Renal cortex interstitium (tissue), 15 donors: ENCODE measurements at places on chromosomes 1 and 21. TPM values are rescaled to one million over a fixed set of nuclear protein-coding genes. Genes with fewer than 3 reads are reported as not detected.

GRCh38 chr1:116003823-116004222, 27.5 kb downstream of the SLC22A15 start:
- no peak for DNase-seq

DNA sequence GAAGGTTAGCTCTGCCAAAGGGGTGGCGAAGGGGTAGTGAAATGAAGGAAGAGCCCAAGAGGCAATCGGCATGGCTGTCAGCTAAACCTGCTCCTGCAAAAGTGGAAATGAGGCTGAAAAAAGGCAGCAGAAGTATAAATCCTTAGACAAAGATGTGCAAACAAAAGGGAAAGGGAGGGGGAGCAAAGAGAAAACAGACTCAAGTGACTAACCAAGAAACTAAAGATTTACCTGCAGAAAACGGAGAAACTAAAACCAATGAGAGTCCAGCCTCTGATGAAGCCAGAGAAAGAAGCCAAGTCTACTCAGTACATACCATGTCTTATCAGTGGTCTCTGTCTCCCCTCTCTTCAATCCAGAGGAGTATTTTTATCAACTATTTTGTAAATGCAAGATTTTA, 25.4 kb downstream of the SCAF4 start:
- no peak for DNase-seq

The MCOLN3 gene
- 8.7 TPM for polyA plus RNA-seq

- DNase-seq = no peak
These were observed 19.0 kb downstream of the RCC2 start for GRCh38 chr1:17420391-17420918.

The ANKRD65 gene
- 10.6 TPM for polyA plus RNA-seq

DNA sequence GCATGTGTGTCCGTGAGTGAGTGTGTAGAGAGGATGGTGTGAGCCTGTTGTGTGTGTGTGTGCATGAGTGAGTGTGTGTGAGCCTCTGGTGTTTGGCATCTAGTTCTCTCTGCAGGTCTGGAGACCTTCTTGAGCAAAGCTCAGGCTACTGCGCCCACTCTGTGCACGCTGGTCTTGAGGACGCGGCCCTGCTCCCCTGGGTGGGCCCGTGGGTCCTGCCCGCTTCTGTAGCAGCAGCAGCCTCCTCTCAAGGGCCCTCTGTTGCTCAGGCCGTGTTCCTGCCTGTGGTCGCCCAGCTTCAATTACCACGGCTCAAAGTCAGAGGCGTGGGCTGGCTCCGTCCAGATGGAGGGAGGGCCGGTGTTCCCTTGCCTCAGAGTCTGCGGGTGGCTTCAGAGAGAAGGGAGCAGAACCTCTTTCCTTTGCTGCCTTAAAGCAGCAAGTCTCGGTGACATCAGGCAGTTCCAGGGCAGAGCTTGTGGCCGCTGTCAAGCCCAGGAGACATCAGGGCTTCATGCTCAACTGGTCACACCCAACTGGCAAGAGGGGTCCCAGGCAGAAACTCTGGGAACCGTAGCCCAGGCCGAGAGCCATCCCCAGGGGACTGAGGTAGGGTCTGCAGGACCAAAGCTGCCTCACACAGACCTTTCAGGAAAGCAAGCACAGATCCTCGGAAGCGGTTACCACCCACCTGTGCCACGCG, 270.6 kb upstream of the VAMP3 start:
- no peak for DNase-seq

The OR14K1 gene
- polyA plus RNA-seq = not detected

The SELENBP1 gene
- 55.9 TPM for polyA plus RNA-seq

GRCh38 chr1:88433556-88433955, 250.5 kb upstream of the PKN2 start:
- no peak for DNase-seq

- peak; percentile 42 for DNase-seq
These were observed 157.6 kb downstream of the PGBD5 start for GRCh38 chr1:230268371-230269170.

DNA sequence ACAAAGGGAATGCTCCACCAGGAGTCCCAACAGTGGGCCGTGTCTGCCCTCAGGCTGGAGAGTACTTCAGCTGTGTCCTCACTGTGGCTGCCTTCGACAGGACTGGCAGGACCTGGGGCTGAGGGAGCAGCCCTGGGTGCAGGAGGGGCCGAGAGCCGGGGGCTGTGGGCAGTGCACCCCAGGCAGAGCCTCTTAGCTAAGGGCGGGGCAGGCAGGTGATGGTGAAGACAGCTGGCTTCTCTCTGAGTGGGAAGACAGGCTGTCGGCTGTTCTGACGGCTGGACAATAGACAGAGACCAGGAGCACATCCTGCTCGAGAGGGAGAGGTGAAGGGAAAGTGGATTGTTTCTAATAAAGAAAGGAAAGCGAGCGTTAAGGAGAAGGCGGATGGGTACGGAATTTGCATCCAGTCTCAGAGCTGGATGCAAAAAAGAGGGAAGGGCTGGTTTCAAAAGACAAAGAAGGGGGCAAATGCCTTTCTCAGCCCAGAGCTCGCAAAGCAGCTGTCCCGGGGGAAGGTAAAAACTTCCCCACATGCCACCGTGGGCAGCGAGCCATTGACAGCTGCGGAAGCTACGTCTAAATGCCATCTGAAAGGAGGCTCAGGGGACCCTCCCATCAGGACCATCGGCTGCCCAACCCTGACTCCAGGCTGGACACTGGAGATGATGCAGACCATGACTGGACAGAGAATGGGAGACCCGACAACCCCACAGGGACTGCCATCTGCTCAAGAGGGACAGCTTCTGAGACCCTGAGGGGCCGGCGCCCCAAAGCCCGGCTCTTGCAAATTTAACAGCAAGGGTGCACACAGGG, 92.0 kb downstream of the STUM start:
- no peak for DNase-seq

DNA sequence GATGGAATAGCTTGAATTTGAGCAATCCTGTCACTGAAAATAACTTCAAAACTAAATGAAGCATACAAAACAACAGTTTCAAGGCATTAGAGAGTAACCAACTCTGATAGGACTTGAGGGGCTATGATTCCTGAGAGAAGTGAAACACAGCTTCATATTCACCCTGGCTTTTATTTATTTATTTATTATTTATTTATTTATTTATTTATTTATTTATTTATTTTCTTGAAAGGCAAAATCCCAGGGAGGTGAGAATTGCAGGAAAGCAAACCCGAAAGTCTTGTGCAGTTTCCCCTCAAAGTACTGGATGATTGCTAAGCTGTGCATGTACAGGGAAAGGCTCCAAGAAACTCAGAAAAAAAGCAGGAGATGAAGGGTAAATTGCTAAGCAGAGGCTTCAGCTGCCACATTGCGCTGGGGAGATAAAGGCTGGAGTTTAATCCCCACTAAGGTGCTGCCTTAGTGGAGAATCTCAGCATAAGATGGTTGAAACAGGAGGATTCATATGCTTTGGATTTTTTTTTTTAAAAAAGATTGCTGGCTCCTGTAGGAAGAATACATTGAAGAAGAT, 72.9 kb upstream of the COL24A1 start:
- no peak for DNase-seq

- DNase-seq = no peak
These were observed 12.2 kb downstream of the SDCCAG8 start for GRCh38 chr1:243267914-243268653.

DNA sequence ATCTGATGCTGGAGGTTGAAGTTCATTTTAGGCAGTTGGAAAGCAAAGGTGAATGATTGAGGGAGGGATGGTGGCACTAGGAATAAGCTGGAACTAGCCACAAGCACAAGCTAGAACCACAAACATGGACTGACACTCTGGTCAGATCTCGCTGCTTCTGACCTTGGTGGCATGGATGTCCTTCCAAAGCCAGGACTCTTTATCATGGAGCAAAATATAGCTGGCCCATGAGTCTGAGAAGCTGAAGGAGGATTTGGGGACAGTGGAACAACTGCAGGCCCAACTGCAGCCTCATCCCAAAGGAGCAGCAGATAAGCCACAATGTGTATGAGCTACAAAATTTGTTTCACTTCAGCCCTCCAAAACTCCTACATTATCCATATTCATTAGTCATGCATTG, 35.5 kb downstream of the SRSF11 start:
- DNase-seq = no peak

GRCh38 chr1:153122831-153123421, 9.6 kb upstream of the SPRR2F start:
- peak; percentile 76 for DNase-seq

- no peak for DNase-seq
These were observed 6.0 kb upstream of the LRRC71 start for GRCh38 chr1:156914440-156914856.

The PTBP2 gene
- 37.4 TPM for polyA plus RNA-seq

GRCh38 chr1:109383854-109384253, 13.9 kb downstream of the SORT1 start:
- DNase-seq = no peak

- no peak for DNase-seq
These were observed 77.3 kb downstream of the TNFSF18 start for GRCh38 chr1:172973424-172973823.

The SYT11 gene
- polyA plus RNA-seq = 18.0 TPM

The SYTL1 gene
- polyA plus RNA-seq = 10.2 TPM

- no peak for DNase-seq
These were observed 1.3 kb downstream of the TGFBR3 start for GRCh38 chr1:91884459-91885212.

The S100A7 gene
- polyA plus RNA-seq = 0.56 TPM

DNA sequence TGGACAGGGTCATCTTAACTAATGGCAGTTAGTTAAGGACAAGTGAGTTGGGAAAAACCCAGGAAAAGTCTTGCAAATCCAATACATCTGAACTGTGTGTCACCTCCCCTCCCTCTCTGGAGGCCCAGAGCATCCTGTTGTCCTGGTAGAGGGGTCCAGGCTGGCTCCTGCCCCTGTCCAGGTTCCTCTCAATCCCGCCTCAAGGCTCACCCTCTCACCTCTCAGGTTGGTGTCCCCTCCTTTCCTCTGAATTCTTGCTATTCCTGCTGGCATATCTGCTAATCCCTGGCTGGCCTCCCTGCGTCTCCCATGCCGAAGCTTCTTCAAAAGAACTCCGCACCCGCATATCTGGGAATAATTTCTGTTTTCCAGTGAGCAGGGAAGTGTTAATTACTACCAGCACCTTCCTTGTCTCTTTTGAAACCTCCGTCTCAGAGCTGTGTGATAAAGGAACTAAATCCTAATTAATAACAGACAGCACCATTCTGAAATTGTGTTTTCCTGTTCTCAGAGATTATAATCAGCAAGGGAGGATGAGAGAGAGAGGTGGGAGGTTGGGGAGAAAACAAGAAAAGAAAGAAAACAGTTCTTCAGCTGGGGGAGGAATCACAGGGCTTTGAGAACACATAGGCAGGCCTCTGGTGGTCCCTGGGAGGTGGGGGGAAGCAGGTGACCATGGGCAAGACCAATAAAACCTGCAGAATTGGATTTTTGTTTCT, 568.0 kb downstream of the PTPRU start:
- DNase-seq = no peak

DNA sequence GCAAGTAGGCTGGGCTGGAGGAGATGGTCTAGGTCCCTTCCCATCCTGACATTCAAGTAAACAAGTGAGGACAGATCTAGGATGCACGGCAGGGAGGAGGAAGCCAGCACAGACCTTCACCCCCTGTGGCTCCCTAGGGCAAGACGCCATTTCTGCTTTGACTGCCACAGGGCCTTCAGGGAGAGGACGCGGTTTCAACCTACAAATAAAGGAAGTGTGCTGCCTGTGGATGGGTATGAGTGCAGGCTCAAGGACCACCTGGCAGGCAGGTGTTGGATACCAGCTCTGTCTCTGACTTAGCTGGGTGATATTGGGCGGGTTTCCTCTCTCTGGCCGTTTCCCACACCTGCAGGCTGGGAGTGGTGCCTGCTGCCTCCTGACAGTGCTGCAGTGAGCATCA, 16.2 kb downstream of the SLC2A1 start:
- no peak for DNase-seq

- no peak for DNase-seq
These were observed 6.6 kb downstream of the SGIP1 start for GRCh38 chr1:66540434-66541032.

The CELA2A gene
- polyA plus RNA-seq = not detected

The AQP10 gene
- polyA plus RNA-seq = 0.09 TPM

DNA sequence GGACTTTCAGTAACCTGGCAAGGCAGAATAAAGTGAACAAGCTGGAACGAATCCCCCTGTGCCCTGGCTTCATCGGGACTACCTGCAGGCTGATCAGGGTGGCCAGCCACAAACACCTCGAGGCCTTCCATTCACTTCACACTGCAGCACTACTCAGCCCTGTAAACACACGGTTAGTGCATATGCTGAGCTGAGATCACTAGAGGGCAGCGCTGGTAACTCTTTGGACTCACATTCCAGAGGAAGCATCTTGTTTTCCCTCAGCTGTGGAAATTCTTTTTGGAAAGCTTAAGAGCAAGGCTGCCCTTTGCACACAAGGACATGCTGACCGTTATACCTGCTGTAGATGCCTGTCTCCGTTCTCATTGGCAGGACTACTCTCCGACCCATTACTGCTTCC, 32.1 kb downstream of the PCSK9 start:
- DNase-seq = no peak

The HSF2BP gene
- polyA plus RNA-seq = 2.3 TPM

The POFUT2 gene
- 45.0 TPM for polyA plus RNA-seq

DNA sequence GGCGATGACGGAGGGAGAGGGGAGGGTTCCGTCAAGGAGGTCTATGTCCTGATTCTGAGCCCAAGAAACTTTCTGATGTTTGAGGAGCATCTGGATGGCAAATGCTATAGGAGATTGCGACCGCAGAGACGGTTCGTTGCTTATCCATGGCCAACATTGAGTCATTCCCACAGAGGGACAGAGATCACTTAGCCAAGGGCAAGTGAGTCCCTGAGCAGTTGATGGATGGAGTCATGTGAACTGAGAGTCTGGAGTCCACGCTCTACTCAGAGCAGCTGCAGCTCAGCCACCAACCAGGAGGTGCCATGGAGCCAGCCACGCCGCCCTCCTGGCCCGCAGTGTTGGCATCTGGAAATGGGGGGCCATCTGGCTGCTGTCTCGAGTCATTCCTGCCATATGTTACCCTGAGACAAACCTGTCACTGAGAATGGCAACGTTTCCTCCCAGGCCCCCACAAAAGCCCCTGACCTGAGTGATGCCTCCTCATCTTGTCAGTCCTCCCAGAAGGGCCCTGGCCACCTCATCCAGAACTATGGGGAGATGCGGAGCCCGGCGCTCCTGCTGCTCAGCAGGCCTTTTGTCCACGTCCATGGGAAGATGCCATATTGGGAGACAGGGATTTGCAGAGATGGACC, 58.6 kb downstream of the ATP5PO start:
- no peak for DNase-seq

DNA sequence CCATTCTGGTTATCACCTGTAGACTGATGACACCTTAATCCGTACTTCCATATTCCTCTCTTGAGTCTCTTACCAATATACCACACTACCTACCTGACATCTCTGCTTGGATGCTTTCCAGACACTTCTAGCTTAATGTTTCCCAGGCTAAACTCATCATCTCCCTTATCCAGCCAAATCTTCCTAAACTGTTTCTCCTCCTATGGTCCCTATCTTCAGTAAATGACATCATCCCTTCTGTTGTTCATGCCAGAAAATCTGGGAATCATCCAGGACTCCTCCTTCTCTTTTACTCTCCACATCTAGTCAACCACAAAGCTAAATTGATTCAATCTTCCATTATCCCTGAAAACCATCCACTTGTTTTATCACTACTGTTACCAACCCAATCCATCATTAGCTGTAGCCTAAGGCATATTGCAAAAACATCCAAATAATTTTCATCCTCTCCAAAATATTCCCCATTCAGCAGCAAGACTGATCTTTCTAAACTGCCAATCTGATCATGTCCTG, 464.1 kb upstream of the BEND5 start:
- DNase-seq = no peak
